ENCODE measurements at places on chromosomes 3 and 15. TPM values are rescaled to one million over a fixed set of nuclear protein-coding genes. Genes with fewer than 3 reads are reported as not detected.
A peak's percentile ranks its signal among the peaks of the same experiment; 100 is the strongest.

- no peak for DNase-seq
Observed at GRCh38 chr3:17367171-17367570, 375.3 kb downstream of the TBC1D5 start.

DNA sequence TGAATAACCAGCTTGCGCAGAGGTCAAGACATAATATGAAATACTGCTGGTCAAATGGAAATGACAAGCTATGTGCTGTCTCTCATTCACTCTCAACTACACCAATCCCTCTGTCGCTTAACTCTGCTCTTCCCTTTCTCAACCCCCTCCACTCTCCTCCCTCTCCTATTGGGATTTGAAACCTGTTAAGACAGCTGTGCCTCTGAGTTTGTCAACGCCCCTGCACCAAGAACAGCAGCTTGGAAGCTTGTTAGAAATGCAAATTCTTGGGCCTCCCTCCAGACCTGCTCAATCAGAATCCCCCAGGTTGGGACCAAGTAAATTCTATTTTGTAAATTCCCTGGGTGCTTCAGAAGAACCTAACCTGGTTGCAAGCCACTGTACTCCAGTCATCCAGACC, 149.7 kb upstream of the ATP2B2 start:
- no peak for DNase-seq

DNA sequence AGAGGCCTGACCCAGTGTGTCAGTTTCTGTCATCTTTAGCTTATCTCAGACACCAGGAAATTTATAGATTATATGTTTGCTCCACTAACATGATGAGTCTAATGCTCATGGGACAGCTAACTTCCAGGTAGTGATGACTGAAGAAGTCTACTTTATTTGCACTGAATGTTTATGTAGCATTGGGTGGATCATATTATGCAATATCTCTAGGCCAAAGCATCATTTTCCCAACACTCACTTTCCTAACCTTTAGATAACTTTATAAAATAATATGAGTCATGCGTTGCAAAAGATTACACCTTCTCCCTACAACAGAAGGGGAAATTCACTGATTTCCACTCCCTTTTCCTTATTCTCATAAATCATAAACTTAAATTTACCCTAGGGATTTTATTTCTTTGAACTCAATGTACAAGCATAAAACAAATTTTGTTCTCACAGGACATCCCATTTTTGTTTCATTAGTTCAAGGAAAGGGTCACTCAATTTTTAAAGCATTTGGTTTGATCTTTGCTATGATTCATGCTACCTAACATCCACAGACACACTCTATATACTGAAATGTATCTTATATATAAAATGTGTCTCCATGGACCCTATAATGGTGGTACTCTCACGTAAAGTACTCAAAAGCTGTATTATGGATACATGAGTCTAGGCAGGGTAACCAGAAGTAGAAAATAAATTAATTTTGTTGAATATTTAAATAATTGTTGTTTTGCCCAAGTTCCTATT, 225.2 kb downstream of the WDR72 start:
- no peak for DNase-seq

GRCh38 chr3:61177450-61177849, 73.8 kb downstream of the FHIT start:
- no peak for DNase-seq

ZPLD1 gene
- 0.26 TPM for total RNA-seq

COL8A1 gene
- 5.4 TPM for total RNA-seq

DNA sequence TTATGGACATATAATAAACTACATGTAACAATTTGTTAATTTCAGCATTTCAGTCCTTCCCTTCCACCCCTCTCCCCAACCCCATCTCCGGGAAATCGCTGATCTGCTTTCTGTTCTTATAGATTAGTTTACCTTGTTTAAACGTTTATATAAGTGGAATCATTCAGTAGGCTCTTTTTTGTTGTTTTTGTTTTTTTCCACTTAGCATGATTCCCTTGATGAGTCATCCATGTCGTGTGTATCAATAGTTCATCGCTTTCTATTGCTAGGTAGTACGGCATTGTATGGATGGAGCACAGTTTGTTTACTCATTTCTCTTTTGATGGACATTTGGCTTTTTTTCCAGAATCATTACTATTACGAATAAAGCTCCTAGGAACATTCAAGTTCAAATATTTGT, 23.5 kb upstream of the AMOTL2 start:
- DNase-seq: no peak

GRCh38 chr15:88810446-88810845, 7.2 kb downstream of the ACAN start:
- no peak for DNase-seq

DNA sequence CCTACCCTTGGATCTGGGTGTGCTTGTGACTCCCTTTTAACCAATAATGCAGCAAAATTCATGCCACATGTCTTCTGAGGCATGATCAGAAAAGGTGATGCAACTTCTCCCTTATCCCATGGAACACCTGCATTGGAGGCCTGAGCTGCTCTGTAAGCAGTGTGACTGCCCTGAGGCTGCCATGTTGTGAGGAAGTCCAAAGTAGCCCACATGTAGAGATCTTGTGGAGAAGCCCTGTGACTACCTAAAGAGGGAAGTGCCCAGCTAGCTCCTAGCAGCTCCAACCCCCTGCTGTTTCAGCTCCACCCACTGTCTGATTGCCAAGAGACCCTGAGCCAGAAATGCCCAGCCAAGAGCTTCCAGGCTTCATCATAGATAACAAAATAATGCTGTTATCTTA, 6.4 kb upstream of the NR1D2 start:
- DNase-seq: no peak

DNA sequence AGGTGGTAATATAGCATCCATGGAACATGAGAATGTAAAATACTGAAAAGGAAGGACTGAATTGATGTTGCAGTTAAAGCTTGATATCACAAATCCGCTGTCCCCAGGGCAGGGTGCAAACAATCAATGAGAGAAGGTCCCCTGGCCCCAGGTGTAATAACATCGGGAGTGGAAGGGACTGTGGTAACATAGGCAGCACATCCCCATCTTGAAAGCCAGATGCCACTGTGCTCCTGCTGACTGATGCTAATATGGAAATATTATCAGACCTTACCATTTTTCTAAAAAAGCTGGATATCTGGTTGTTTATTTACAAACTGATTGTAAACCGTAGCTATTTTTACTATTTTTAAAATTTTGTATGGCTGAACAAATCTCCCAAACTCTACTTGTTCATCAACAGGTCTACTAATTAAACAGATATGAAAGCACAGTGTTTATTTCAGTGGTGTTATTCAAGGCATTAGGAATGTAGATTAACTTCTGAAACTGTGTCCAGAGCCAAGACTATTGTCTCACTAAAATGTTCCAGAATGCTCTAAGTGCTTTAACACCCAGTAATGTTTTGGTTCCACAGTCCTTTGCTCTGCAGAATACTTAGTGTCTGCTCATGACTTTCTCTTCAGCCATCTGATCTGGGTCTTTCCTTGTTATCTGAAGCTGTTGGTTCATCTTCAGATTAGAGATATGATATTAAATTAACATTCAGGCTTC, 386.0 kb upstream of the RARB start:
- DNase-seq: no peak

DNA sequence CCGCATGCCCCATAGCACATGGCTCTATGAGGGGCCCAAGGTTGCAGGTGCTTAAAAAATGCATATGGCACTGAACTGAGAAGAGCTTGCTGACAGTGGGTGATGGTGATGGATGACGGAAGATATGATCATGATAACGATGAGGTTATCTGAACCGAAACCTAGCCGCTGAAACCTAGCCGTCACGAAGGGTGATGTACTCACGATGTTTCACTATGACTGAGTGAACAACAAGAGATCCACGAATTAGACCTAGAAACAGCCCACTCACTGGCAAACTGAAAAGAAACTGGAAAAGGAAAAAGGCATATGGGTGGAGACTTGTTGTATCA, 57.6 kb upstream of the BCL6 start:
- DNase-seq: no peak

DNA sequence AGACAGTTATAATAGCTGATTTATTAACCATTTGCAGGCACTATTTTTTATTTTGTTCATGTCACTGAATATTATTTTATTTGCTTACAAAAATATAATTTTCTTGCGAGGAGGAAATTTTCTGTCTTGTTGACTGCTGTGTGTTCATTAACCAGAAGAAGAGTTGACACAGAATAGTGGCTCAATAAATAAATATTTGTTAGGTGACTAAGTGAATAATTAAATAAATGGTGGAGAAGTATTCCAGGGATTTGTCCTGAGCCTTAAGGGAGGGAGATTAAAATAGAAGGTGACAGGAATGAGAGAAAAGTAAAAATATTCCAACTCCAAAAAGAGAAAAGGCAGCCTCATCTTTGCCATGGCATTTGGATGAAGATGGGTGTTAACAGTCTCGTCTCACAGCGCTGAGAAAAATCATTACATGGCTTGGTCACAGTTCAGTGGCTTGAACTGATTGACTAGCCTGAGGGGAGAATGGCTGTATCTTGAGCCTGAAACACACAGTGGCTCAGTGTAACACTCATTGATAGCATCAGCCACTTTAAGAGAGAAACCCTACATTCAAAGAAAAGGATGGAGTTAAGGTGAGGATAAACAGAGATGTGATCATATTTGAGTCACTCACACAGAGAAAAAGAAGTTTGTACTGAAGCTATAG, 449.9 kb upstream of the NAALADL2 start:
- DNase-seq: no peak

DNA sequence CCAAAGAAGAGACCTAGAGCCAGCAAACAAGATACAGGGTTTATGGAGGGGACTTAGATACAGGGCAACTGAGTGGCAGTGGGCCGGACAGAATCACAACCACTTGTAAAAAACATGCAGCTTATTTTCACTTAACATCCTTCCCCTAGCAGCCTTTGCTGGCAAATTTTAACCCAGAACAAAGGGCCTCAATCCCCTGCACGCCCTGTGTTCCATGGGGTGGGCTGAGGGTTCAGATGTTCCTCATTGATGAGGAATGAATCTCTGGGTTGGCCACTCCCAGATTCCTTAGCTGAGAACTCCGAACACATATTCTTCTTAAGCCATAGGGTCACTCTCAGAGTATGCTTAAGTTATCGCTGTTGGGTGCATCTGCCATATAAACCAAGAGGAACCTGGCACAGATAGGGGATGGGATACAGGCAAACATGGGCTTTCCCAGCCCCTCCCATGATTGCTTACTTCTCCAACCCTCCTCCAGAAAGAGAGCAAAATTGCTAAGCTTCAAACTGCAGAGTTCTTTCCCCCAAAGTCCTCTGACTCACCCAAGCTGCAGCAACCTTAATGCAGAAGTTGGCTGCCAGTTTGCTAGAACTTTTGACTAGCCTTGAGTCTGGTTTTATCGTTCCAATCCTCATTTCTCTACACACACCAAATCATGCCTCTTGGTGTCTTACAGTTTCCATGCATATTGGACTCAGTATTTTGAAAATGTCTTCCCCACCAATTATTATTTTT, 146.9 kb downstream of the CD47 start:
- DNase-seq: no peak

DNA sequence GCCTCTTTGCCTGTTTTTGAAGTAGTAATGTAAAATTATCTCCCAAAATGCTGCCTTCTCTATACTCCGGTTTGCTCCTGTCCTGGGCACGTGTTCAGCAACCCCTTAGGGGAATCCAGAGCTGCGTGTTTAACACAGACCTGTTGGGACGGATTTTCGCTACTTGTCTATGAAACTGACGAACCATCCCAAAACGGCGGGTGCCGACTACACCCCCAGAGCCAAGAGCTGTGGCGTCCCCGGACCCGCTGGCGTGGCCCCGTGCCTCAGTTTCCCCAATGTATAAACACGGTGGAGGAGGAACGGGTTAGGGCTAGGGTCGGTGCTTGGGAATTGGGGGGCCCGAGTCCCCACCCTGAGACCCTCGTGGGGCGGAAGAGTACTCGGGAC, 473 bp downstream of the FHIT start:
- peak; percentile 37 for DNase-seq

IMPG2 gene
- total RNA-seq: 0.33 TPM

B3GALNT1 gene
- 7.0 TPM for total RNA-seq

DNA sequence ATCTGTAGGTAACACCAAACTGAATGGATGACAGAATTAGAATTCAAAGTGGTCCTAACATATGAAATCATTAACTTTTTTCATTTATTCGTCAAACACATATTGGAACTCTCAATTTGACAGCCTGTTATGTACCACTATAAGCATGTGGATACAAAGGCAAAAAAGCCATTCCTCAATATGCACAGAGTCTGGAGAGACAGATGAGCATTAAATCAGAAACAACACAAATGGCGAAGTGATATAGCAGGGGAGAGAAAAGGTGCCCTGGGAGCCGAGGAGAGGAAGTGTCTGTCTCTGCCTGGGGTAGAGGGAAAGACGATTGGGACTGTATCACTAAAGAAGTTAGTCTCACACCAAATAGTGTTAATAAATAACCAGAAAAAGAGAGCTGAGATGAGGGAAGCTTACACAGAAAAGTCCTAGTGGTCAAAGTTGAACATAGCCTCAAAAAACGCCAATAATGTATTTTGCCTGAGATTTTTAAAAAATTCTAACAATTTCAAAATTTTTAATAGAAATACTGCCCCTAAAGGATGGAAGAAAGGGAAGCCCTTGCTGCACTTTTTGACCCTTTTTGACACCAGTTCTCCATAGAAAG, 417.5 kb downstream of the TUSC7 start:
- DNase-seq: no peak

GRCh38 chr3:111971533-111972130, 7.2 kb upstream of the ABHD10 start:
- DNase-seq: peak; percentile 4

CDC25A gene
- total RNA-seq: 0.33 TPM

KIF7 gene
- total RNA-seq: 3.0 TPM

GRCh38 chr3:64341296-64341695, 116.0 kb upstream of the PRICKLE2 start:
- DNase-seq: no peak

- no peak for DNase-seq
Observed at GRCh38 chr15:79829950-79830349, 66.9 kb downstream of the MTHFS start.

- DNase-seq: peak; percentile 34
Observed at GRCh38 chr3:134487406-134487805, 1.5 kb downstream of the CEP63 start.

GRCh38 chr3:73561494-73561893, 63.2 kb downstream of the PDZRN3 start:
- no peak for DNase-seq

DNA sequence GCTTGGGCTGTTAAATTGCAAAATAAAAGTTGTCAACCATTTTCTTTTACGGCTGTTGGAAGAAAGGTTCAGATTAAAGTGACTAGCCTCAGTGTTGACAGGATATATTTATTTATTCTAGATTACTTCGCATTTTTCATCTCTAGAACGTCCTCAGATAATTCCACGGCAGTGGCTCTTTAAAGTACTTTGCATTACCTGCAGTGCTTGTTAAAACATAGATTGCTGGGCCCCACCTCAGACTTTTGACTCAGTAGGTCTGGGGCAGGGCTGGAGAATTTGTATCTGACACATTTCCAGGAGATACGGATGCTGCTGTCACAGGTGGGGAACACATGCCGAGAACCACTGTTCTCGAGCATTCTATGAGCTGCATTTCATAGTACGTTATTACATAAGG, 292.7 kb downstream of the EDEM1 start:
- no peak for DNase-seq

NISCH gene
- 115 TPM for total RNA-seq

GRCh38 chr3:117477214-117477755, 767.7 kb downstream of the TUSC7 start:
- no peak for DNase-seq
